A673 (cell line): ENCODE measurements at places on chromosomes 7 and 10. TPM values are rescaled to one million over a fixed set of nuclear protein-coding genes. Genes with fewer than 3 reads are reported as not detected.

Gene KCP
- total RNA-seq: not detected in 2 replicates

DNA sequence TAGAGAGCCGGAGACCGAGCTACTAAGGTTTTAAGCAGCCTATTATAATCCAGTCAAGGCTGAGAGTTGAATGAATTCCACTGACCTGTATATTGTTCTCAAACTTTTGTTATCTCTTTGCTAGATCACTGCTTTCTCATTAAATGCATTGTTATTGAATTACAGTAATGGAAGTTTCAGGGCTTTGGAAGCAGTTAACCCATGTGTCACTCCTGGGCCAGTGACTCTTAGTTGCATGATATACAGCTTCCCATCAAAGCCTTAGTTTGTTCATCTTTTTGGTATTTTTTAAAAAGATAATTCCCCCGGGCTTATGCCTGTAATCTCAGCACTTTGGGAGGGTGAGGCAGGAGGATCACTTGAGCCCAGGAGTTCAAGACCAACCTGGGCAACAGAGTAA lies 55.4 kb upstream of the KIAA1217 start:
- DNase-seq: no peak

GRCh38 chr7:127979728-127980126 lies 51.5 kb downstream of the LRRC4 start:
- no peak for DNase-seq

- DNase-seq: no peak
Measured at GRCh38 chr7:133629701-133630100, 376.8 kb downstream of the EXOC4 start.

GRCh38 chr7:107975394-107976013 lies 27.5 kb downstream of the LAMB1 start:
- no peak for DNase-seq

Gene DKK1
- total RNA-seq: 0.28 and 1.3 TPM in 2 replicates

DNA sequence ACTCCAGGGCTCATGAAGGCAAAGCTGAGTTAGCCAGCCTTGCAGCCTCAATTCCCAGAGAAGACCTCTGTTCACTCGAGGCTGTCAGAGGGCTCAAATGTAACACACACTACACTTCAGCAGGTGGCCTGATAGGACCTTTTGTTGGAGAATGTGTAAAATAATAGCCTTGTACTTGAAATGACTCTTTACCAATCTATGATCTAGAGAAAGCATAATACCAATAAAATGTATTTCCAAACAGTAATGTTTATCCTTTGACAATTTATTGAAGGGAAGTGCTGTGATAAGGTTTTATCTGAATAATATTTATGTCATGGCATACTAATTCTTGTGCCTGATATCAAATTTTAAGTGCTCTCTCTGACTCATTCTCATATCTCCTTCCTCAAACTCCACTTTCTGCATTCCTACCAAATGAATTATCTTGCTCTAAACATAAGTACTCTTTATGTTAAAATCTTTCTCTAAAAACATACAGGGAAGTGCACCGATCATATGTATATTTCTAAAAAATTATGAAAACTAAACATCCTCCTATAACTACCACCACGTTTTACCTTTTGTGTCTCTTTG lies 20.9 kb downstream of the CYP3A7 start:
- no peak for DNase-seq

Gene AKR1D1
- not detected in 2 replicates for total RNA-seq

- no peak for DNase-seq
Measured at GRCh38 chr7:69605546-69605945, 7.3 kb downstream of the AUTS2 start.

- no peak for DNase-seq
Measured at GRCh38 chr10:49037187-49037586, 78.1 kb downstream of the VSTM4 start.

Gene SYT15B
- total RNA-seq: 0.21 and 0.26 TPM in 2 replicates

GRCh38 chr10:84695902-84696301 lies 367.5 kb downstream of the CCSER2 start:
- DNase-seq: no peak

DNA sequence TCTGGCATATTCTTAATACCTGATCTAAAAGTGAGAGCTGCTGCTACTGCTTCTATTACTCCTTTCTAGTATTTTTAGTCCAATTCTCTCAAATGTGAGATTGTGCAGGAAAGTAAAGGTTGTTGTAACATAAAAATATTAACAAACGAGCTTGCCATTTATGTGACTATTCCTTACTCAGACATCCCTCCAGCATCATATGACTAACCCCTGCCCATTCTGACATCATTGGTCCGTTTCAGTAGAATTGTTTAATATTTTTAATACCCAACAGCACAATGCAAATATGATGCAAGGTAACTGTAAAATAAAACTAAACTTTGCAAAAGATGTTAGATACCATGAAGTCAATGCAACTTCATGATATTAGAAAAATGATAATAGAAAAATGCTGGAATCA lies 83.6 kb downstream of the CFAP58 start:
- DNase-seq: no peak

DNA sequence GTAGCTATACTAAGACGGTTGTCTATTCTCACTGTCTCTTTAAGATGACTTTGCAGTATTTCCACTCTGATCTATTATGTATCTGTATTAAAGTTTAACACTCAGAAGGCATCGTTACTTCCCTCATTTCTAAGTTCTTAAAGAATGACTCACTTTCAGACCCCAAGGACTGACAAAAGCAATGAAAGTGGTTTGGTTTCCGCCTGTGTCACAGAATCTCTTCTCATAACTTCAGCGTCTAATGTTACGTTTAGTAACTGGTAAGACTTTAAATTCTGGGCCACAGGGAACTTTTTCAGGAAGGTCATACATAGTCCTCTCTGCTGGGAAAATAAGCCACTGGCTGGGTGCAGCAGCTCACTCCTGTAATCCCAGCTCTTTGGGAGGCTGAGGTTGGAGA lies 892.0 kb upstream of the AUTS2 start:
- DNase-seq: peak; percentile 85

DNA sequence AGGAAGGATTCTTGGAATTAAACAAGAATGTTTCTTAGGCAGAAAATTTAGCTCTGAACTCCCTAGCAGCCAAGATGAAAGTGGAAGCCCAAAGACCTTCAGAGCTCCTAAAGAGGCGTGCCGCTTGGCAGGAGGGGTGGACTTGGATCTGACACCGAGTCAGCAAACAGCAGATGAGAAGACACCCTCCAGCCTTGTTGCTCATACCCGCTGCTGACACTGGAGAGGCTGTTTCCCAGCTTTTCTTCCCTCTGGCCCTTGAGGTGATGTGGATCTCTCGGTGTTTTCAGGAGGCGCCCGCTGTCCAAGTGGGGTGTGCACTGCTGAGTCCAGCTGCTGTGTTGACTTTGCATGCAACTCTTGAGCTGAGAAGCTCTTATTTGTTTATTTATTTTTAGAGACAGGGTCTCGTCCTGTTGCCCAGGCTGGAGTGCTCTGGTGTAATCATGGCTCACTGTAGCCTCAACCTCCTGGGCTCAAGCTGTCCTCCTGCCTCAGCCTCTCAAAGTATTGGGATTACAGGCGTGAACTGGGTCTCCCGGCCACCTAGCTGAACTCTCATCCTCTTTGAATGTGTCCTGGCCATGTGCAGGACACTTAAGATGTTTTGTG lies 21.5 kb downstream of the SLC18A2 start:
- DNase-seq: no peak

DNA sequence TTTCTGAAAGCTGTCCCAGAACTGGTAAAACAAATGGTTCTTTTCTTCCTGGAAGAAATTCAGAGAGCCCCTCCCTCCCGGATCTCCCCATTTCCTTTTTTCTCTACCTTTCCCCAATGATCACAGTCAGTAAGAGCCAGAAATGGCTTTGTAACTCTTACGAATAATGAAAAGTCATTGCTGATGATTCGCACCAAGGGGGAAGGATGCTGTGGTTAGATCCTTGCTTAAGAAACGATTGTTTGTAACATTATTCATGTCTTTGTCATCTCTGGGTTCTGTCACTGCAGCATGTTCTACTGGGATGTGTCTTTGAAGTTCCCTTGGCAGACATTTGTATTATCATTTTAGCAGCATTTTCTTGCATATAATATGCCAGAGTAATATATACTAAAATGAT lies 138.9 kb downstream of the CACNB2 start:
- DNase-seq: peak; percentile 19

Gene RNF32
- 0.59 and 1.5 TPM in 2 replicates for total RNA-seq

Gene CALCR
- total RNA-seq: not detected in 2 replicates

- DNase-seq: no peak
Measured at GRCh38 chr10:84668186-84668763, 339.9 kb downstream of the CCSER2 start.

- no peak for DNase-seq
Measured at GRCh38 chr7:5508698-5509097, 85.1 kb upstream of the TNRC18 start.

GRCh38 chr10:71659111-71659634 lies 60.4 kb downstream of the C10orf105 start:
- no peak for DNase-seq

GRCh38 chr7:20310963-20311742 lies 19.5 kb upstream of the ITGB8 start:
- peak; percentile 57 for DNase-seq

Gene GPNMB
- total RNA-seq: 1.0 and 2.1 TPM in 2 replicates

DNA sequence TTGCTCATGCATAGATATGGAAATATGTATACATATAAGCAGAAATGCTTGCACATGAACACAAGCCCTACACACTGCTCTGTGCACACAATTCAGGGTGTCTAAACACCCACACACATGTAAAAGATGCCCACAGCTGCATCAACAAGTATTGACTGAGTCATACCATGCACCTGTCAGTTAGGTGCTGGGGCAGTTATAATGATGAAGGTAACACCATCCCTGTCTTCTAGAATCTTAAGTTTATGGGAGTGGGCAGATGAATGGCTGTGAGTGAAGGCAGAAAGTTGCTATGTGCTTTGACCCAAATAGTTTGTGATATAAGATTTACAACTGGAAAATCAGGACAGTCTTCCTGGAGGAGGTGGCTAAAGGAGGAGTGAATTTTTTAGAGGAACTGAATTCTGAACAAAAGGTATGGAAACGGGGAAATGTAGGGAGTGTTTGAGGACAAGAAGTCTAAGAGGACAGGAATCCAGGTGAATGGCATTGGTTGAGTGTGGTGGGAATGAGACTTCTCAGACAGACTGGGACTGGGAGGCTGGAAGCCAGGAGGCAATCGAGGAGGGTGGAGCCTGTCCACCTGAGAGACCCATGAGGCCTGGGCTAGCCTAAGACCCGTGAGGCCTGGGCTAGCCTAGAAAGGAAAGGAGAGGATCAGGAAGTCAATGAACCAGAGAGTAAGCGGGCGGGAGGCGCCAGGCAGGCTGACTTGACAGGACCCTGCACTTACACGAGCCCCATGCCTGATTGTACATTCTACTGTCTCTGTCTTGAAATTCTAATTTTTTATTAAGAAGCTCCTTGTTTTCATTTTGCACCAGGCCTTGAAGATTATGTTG lies 20.7 kb downstream of the POLL start:
- no peak for DNase-seq

Gene OPALIN
- total RNA-seq: not detected in 2 replicates

DNA sequence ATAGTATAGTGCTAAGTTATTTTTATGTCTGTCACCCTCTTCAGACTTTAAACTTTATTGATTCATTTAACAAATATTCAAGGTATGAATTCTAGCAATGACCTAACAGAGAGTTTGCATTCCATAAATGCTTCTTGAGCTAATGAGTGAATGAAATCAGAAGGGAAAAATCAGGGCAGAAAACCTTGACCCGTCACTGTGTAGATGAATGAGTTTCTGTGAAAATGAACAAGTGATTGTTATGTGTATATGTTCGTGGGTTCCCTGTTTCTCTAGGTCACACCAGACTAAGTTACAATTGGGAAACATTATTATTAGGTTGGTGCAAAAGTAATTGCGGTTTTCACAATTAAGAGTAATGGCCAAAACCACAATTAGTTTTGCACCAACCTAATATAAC lies 30.1 kb downstream of the APBB1IP start:
- DNase-seq: no peak

Gene GSTO2
- 0.26 and 1.4 TPM in 2 replicates for total RNA-seq

DNA sequence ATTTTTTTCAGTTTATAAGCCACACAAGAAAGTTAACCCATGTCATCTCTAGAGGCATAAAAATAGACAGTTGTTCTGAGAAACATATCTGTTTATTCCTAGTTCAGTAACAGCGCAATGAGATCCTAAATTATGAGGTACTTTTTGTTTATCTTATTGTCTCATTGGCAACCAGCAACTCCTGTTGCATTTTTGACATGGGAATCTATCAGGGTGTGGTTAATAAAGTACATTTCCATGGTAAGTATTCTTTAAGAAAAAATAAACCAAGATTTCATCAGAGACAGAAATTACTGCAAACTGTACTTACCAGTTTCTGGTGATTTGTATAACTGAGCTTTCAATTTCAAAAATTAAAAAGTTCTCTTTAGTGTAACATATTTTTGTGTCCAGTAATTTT lies 9.0 kb downstream of the FAS start:
- DNase-seq: no peak

DNA sequence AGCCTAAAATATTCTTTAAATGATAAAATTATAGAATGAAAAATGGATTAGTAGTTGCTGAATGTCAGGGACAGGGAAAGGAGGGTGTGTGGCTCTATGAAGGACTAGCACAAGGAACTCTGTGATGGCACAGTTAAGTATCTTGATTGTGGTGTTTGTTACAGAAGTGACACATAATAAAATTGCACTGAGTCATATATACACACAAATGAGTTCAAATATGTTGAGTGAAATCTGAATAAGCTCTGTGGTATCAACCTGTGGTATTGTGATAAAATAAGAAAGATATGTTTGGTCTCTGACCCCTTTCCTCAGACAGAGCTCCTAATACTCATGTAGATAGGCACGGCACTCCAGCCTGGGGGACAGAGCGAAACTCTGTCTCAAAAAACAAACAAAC lies 181.5 kb upstream of the TRIM24 start:
- DNase-seq: no peak

DNA sequence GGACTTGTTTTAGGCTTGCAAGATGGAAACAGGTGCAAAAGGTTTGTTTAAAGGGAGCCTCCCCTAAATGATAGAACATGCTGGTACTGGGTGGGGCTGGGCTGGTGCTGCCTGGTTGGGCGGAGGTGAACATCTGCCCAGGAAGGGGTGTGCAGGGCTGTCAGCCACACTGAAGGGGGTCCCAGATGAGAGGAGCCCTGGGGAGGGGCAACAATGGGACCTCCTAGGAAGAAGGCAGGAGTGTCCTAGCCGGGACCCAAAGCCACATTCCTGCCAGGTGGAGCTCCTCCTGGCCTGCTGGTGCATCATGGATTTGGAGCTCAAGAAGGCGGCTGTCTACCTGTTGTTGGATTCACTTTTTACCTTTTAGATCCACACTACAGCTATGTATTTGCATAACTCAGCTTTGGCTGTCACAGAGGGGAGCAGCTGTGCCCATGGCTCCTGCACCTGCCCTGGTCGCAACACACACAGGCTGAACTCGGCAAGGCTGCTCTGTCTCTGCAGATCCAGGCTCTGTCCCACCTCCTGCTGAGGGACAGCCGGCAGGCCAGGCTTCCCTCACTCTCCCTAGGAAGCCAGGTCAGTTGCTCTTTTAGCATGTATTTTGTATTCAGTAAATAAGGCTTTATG lies 59.9 kb downstream of the ADARB2 start:
- no peak for DNase-seq

Gene SPDYE5
- not detected in 2 replicates for total RNA-seq

Gene TRA2A
- total RNA-seq: 114 and 116 TPM in 2 replicates

Gene STN1
- 14.3 and 16.5 TPM in 2 replicates for total RNA-seq
